ENCODE measurements at places on chromosomes 16 and 17.

DNA sequence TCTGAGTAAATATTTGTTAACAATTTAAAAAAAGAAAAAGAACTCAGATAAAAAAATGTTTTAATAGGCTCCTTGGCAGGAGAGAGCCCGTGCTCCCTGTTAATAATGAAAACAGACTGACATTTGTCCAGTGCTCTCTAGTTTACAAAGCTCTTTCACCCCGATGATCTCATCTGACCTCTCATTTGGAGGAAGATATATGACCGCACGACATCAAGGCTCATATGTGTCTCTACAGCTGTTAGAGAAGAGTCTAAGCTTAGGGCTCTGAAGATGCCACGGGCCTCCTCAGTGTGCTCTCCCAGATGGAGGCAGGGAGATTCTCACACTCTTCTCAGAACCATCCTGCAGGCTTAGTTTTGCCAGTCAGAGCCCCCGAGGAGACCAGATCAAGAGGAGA lies 280.8 kb upstream of the IRX5 start:
- no peak for DNase-seq

- no peak for DNase-seq
Measured at GRCh38 chr17:19975601-19976000, 2.0 kb downstream of the AKAP10 start.

DNA sequence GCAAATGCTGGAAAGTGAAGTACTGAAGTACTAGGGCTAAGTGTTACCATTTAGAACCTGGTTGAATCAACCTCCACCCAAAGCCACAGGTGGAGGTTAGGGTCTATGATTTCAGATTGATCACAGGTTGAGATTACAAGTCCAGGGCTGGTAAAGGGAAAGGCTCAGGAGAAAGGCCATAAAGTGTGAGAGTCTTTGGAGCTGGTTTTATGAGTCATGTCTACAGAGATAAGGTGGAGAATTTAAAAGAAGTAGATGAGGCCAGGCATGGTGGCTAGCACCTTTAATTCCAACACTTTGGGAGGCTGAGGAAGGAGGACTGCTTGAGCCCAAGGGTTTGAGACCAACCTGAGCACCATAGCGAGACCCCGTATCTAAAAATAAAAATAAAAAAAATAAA lies 221.7 kb upstream of the CDH11 start:
- DNase-seq, result no peak

DNA sequence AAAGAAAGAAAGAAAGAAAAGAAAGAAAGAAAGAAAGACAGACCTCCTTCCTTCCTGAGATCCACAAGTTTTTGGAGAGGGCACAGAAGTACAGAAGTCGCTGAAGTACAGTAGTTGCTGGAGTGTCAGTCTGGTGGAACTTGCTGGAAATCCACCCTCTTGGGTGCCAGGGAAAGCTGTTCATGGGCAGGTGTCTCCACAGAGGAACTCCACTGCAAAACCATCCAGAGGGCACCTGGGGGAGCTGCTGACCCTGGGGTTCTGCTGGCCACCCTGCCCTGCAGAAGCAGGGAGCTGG lies 3.5 kb upstream of the PRR14 start:
- no peak for DNase-seq

DNA sequence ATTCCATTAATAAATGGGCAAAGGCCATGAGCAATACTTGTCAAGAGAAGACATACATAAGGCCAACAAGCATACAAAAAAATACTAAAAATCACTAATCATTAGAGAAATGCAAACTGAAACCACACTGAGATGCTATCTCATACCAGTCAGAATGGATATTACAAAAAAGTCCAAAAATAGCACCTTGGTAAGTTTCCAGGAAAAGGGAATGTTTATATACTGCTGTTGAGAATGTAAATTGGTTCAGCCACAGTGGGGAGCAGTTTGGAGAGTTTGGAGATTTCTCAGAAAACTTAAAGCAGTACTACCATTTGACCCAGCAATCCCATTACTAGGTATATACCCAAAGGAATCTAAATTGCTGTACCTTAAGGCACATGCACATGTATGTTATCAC lies 467.7 kb downstream of the CDH11 start:
- DNase-seq, result no peak
